ENCODE measurements at places on chromosomes 7 and 10. TPM values are rescaled to one million over a fixed set of nuclear protein-coding genes. Genes with fewer than 3 reads are reported as not detected.

CPEB3 gene
- 6.1 TPM for total RNA-seq

SEMA4G gene
- 0.47 TPM for total RNA-seq

HOXA7 gene
- total RNA-seq = 6.1 TPM

PTPRN2 gene
- 9.5 TPM for total RNA-seq

TSPAN12 gene
- total RNA-seq = 8.5 TPM

GCK gene
- total RNA-seq = 1.2 TPM

ZNF365 gene
- 0.19 TPM for total RNA-seq
